ENCODE measurements at places on chromosomes 2 and 18. TPM values are rescaled to one million over a fixed set of nuclear protein-coding genes. Genes with fewer than 3 reads are reported as not detected.

Gene SLC5A7
- total RNA-seq, result not detected

GRCh38 chr2:196370381-196370780 is 199.0 kb upstream of the STK17B start:
- no peak for DNase-seq

DNA sequence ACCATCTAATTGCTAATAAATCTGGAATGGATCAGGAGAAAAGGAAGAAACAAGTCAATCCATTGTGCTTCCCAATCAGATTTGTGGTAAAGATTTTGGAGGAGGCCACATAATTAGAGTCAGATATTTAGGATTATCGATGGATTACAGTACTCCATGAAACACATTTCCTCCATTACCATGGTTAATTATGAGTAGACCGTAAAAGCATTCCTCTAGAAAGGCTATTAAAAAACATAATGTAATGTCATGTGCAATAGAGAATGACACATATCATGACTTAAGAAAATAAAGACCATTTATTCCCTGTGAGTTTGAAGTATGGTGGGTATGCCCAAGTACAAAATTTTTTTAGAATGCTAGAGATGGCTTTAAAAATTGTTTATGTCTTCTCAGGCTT is 96.1 kb downstream of the ITGA4 start:
- DNase-seq, result no peak

DNA sequence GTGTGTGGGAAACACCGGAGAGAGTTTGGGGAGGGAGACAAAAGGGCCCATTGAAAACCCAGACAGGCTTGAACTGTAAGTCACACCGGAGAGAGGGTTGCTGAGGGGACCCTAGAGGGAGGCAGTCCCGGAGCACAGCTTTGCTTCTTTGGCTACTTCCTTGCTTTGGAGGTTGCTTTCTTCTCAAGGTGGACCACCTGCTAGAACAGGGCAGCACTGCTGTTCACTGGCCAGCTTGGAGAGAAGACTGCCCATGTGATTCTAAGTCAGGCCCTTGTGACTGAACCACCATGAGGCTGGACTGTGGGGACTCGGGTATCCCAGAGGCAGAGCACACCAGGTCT is 4.4 kb downstream of the ACTG2 start:
- no peak for DNase-seq

Gene HOXD1
- 0.66 TPM for total RNA-seq

All from ovary (tissue), 10 donors.